Hematopoietic multipotent progenitor cell treated with erythropoietin and hydrocortisone succinate and interleukin-3 and kit ligand, for 4 days (in vitro differentiated cells): ENCODE measurements at places on chromosomes 7 and 10.

DNA sequence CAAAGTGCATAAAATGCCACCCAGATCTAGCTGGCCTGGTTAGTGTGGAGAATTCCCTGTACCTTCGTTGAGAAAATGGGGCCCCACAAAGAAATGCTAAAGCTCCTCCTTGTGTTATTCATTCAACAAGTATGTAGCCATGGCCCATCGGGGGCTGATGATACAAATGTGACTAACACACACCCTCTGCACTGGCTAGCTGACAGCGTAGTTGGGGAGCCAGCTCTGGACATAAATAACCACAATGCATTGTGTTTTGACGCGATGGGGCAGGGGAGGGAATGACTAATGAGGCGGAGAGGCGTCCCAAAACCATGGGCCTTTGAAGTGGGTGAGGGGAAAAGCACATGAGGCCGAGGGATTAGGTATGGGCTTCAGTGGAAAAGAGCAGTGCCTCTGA, 28.2 kb upstream of the ASL start:
- DNase-seq = no peak

- DNase-seq = no peak
Measured at GRCh38 chr10:38119038-38119437, 24.9 kb downstream of the ZNF37A start.

- no peak for DNase-seq
Measured at GRCh38 chr10:72649291-72649690, 23.4 kb upstream of the MICU1 start.

DNA sequence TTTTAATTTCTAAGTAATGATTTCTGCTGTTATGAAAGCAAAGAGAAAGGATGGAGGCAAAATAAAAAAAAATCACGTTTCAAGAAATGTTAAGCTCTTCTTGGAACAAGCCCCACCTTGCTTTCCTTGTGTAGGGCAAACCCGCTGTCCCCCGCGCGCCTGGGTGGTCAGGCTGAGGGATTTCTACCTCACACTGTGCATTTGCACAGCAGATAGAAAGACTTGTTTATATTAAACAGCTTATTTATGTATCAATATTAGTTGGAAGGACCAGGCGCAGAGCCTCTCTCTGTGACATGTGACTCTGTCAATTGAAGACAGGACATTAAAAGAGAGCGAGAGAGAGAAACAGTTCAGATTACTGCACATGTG, 2.4 kb downstream of the ADRB1 start:
- no peak for DNase-seq

DNA sequence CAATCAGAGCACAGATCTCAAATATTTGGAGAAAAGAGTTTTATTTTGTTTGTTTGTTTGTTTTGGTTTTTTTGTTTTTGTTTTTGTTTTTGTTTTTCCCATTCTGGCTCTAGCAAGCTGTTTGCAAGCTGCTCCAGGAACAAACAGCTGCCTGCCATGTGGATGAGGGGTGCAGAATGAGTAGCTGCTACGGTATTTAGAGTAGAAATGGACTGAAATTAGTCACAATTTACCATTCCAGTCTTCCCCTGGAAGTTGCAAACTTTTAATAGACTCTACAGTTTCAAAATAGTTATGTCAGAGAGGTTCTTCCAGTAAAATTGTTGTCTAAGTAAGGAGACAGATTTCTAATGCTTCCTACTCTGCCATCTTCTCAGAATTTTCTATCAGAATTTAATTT, 27.1 kb upstream of the TAS2R16 start:
- no peak for DNase-seq

DNA sequence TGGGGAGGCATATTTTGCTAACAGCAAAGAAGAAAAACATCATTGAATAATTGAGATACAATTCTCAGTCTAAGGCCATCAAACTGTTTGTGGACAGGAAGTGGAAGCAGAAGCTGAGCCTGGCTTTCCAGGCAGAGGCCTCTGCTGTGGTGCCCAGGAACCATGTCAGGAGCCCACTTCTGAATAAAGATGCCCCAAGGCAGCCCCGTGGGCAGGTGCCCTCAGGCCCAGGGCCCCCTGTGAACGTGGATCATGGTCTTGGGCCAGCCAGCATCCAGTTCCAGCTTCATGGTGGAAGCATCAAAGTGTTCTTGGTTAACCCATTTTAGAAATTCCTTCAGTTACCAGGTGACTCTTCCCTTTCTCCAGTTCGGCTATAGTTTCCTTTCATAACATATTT, 346.8 kb downstream of the PTPRN2 start:
- DNase-seq = no peak

DNA sequence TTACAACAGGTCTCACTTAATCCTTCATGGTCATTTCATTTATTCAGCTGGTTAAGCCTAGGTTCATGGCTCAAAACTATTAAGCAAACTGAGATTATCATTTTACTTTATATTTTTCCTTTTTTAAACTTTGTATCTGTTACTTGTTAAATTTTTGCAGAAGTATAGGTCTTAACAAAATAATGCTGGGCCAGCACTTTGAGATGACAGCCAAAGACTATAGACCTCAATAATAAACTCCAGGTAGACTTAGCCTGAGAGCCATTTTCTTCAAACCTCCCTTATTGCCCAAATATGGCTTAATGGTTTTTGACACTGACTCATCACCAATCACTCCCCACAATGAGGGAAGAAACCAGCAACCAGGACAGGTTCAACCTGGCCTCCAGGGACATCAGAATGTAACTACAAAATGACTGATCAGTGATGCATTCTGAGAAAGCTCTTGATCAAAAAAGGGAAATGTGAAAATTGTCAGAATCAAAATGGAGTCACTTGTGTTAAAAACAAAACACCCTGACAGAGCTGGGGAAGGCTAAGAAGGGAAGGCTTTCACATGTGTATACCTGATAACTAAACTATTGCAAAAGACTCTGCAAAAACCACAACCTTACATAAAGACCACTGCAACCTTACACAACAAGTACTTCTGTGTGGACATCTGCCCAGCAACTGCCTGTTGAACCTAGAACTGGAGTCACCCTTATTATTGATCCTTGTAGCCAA, 2.1 kb upstream of the CCDC126 start:
- DNase-seq = peak; percentile 67

GRCh38 chr7:90660100-90660499, 64.0 kb downstream of the CDK14 start:
- DNase-seq = no peak

DNA sequence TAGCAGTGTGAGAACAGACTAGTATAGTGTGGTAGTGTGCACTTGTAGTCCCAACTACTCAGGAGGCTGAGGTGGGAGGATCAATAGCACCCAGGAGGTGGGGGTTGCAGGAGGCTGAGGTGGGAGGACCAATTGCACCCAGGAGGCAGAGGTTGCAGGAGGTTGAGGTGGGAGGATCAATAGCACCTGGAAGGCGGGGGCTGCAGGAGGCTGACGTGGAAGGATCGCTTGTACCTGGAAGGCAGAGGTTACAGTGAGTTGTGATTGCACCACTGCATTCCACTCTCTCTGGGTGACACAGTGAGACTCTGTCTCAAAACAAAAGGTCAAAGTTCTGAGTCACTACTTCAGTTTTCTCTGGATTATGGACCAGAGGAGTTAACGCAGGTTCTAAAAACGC, 22.6 kb upstream of the DIP2C start:
- no peak for DNase-seq

DNA sequence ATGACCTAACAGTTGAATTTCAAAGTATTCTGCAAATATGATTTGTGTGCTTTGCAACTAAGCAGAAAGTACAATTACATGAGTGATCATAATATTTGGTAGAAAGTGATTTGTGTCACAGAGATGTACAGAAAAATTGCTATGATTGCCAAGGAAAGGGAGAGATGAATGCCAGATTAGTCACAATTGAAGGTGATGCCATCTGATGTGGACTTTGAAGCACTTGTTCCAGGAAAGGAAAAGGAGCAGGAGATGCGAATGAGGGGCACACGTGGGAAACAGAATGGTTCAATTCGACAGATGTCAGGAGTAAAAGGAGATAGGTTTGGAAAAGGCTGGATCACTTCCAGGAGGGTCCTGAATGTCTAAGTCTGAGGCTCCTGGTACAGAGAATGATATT, 153.1 kb upstream of the LAMB4 start:
- DNase-seq = no peak

GRCh38 chr10:46096446-46096845, 50.4 kb upstream of the MSMB start:
- no peak for DNase-seq

GRCh38 chr10:98295401-98295811, 27.4 kb upstream of the LOXL4 start:
- no peak for DNase-seq

DNA sequence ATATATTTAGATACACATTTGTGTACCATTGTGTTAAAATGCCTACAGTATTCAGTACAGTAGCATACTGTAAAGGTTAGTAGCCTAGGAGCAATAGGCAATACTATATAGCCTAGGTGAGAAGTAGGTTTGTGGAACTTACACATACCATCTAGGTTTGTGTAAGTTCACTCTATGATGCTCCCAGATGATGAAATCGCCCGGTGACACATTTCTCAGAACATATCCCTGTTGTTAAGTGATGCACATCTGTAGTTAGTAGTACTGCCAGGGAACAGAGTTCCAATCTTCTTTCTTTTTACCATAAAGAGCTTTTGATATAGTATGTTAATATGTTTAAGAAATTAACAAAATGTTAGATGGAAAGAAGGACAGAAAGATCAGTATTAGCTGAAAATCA, 138.2 kb downstream of the SNX13 start:
- DNase-seq = no peak

DNA sequence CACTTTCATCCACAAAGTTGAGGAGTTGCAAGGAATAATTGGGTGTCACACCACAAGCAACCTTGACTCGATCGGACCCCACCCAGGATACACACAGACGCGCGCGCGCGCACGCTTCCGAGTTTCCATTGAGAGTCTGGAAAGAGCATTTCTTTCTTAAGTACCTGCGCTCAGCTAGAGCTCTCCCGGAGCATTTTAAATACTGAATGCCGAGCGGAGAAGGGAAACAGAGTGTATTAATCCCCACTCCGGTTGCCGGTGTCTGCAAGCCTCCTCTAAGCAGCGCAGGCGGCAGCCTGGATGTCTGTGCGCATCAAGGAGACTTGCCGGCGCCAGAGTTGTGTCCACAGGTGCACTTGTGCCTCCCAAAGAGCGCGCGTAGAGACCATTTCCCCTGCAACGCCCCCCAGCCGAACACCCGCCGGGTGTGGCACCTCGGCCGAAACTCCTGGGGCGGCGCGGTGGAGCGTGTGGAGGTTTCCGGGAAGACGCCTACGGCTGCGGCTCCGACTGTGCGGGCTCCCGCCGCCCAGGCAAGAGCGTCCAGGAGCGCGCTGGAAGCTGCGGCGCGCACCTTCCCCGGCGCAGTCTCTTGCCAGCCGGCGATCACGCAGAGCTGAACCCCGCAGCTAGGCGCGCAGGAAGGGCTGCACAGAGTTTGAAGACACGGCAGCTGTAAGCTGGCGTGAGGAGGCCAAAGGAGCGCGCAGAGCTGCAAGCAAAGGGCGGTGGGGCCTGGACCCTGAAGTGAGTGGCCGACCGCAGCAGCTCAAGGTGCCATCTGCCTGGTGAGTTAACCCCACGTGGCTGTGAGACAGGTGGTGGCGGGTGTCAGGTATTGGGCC, 1.1 kb upstream of the FEZF1 start:
- no peak for DNase-seq

DNA sequence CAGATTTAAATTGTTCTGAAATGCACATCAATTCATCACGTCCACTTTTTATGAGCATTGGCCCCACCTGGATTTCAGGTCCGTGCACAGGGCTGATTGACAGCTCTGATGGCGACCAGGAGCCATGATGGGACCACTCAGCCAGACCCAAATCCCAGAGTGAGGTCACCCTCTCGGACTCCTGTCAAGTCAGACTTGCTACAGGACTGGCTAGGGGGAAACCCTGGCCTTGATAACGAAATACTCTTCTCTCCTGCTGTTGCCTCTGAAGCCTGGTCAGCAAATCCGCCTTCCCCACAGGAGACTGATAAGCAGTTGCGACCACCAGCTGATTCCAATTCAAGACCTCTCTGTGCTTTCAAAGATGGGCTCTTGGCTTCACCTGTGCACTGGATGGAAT, 76.4 kb downstream of the CARD11 start:
- DNase-seq = no peak
